ENCODE measurements at places on chromosomes 1 and 21.

- DNase-seq = no peak
Observed at GRCh38 chr1:177439301-177439700, 268.5 kb downstream of the BRINP2 start.

DNA sequence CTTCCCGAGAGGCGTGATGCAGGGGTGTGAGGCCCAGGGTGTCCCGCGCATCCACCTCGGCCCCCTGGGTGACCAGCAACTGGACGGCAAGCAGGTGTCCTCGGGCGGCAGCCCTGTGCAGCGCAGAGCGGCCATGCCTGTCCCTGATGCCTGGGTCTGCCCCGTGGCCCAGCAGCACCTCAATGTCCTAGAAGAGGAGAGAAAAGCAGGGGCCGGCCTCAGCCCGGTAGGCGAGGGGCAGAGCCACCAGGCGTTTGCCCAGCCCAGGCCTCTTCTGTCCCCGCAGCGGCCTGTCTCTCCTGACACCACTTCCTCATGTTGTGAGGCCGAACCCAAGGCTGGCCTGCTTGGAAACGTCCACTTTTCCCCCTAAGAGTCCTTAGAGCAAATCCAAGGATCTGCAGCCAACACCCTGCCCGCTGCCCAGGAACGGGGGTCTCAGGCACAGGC lies 1.7 kb downstream of the ANKRD65 start:
- no peak for DNase-seq

- DNase-seq = no peak
Observed at GRCh38 chr1:208637181-208637580, 393.0 kb upstream of the PLXNA2 start.

DNA sequence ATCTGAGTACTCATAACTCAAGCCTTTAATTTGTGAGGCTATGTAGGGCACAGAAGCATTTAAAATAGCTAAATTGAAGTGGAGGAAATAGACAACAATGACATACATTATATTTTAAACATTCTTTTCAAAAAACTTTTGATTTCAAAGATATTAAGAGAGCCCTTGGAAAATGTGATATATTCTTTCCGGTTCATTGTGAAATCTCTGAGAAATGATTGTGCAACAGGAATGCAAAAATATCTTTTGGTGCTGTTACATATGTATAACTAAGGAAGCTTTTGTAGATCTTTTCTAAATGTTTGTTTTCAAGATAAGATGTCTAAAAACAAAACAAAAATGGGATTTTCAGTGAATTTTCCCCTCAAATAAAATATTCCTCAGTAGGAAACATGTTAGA lies 185.2 kb downstream of the LEPR start:
- no peak for DNase-seq

DNA sequence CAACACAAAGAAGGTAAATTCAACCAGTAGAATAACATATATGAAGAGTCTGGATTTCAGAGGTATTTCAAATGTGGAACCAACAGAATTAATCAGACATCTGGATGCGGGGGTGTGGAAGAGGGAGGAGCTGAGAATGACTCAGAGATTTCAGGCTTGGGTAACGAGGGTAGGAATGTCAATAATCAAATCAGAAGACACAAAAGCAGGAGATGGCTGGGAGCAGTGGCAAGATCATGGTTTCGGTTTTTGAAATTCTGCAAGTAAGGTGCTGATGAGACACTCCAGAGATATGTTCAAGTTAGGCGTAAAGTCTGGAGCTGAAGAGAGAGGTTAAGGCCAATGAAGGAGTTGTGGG lies 64.0 kb downstream of the PLPPR5 start:
- peak; percentile 8 for DNase-seq

- no peak for DNase-seq
Observed at GRCh38 chr21:38289705-38290485, 33.1 kb downstream of the KCNJ15 start.

DNA sequence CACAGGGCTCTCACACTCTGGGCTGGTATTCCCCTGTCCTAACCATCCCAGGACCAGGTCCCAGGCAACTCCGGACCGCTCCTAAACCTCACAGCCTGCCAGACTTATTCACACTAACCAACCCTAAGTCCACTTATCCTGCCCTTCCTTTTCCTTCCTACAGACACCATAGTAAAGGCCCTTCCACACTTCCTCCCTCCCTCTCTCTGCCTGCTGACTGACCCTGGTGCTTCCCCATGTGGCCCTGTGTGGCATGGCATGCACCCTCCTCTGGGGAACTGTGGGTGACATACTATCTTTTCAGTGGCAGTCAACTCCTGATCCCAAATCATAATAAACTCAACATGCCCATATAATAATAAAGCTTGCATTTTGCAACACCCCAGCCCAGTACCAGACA lies 155.1 kb upstream of the DNAH14 start:
- DNase-seq = no peak

- DNase-seq = no peak
Observed at GRCh38 chr1:215405211-215405610, 161.9 kb upstream of the KCTD3 start.

DNA sequence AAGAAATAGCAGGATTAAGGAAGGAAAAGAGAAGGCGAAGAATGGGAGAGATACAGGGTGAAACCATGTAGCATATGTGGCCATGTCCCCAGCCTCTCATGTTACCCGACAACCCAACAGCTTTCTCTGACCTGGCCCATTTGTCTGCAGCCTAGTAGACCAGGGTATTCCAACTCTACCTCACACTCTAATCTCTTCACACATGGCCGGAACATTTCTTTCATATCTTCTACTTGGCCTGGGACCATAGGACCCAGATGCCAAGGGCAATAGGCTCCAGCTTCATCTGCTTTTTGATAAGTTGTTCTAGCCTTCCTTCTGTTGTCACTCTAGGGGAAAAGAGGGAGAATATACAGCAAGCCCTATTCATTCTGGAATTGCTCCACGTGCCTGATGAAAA lies 95.0 kb upstream of the DPT start:
- no peak for DNase-seq

DNA sequence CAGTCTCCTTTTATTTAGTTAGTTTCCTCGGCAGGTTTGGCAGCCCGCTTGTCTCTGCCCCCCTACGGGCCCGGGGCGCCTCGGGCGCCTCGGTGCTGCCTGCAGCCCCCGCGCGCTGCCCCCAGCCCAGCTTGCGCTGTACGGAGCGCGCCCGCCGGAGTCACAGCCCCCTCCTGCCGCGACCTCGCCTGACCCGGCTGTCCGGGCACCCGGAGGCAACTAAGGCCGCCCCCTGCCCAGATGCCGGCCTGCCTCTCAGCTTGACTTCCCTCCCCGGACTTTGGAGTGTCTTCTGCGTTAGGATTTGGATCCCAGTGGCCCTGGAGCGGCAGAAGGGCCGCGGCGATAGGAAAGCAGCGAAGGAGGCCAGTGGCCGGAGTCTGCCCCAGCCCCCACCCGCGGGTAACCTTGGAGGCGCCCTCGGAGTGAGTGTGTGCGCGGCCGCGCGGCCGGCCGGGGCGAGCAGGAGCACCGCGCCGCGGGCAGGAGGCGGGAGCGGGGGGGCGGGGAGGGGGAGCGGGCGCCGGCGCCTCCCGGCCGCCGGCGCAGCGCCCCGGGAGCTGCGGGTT lies 7.6 kb downstream of the CDKN2C start:
- DNase-seq = no peak

DNA sequence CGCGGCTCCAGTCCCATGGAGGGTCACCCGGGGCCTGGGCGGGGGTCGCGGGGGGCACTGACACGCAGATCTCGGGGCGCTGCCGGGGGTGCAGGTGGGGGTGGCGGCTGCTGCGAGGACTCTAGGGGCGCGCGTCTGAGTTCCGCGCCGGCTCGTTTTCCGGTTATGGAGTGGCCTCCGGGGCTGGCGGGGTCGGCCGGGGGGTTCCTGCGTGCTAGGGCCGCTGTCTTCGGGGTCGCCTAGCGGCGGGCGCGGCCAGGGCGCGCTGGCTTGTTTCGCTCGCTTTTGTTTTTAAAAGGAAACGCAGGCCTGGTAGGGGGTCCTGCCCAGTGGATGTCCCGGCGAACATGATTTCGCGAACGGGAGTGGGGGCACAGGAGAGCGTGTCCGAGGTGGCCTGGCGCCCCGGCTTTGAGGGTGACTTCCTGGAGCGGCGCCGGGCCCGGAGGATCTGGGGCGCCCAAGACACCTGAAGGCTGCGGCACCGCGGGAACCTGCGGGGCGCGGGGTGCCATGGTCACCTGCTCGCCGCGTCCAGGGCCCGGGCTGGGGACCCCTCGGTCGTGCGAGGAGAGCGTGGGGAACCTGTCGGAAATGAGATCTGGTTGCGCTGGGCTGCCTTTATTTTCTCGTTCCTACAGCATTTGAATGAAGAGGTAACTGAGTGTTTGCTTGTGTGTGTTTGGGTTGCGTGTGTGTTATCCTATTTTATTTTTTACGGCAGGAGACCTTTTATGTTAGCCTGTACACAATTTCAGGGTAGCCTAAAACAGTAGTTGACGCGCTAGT lies 618 bp downstream of the ETS2 start:
- DNase-seq = no peak

DNA sequence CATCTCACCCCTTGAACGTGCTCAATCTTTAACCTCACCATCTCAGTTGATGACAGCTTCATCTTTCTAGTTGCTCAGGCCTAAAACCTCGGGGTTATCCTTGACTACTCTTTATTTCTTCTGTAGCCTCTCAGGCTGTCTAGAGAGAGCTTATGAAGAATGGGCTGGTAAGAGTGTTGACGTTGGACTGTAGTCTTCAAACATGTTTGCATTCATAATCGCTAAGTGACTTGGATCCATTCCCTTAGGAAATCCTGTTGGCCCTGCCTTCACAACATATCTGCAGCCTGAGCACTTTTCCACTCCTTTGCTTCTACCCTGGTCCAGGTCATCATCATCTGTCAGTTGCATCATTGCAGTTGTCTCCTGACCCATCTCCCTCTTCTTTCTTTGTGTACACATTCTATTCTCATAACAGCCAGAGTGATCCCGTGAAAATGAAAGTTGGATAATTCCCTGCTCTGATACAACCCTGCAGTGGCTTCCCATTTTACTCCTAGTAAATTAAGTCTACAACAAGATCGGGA lies 10.5 kb downstream of the UCK2 start:
- no peak for DNase-seq

GRCh38 chr1:185488808-185489207 lies 171.8 kb upstream of the IVNS1ABP start:
- DNase-seq = no peak

DNA sequence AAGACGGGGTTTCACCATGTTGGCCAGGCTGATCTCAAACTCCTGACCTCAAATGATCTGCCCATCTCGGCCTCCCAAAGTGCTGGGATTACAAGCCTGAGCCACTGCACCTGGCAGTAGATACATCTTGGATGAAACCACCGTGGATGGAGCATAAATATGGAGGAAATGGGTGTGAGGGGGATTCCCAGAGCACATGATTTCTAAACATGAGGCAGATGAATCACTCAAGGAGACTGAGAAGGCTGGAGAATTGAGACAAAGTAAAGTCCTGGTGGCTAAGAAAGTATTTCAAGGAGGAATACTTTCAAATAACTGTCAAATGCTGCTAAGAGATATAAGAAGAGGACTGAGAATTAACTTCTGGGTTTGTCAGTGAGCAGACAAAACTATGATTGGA lies 5.4 kb upstream of the PGBD5 start:
- DNase-seq = no peak

DNA sequence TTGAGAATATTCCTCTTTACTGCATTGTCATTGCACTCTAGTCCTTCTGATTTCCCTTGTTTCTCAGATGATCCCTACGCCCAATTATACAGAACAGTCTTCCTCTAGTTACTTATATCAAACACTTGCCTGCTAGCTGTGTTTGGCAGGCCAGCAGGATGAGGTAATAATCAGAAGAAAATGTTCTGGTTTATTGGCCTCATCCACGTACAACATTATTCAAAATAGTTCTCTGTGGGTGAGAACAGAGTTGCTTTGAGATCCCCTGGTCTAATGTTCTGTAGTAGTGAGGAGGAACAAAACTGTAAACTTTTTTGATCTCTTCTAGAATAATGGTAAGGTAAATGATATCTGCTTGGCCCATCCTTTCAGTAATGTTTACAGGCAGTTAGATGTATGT lies 22.3 kb upstream of the C1orf105 start:
- DNase-seq = no peak

- no peak for DNase-seq
Observed at GRCh38 chr1:22450351-22451021, 1.2 kb upstream of the ZBTB40 start.
